ENCODE measurements at places on chromosomes 5 and 9.
A peak's percentile ranks its signal among the peaks of the same experiment; 100 is the strongest.

- DNase-seq = no peak
Measured at GRCh38 chr9:22030101-22030598, 21.0 kb upstream of the CDKN2B start.

DNA sequence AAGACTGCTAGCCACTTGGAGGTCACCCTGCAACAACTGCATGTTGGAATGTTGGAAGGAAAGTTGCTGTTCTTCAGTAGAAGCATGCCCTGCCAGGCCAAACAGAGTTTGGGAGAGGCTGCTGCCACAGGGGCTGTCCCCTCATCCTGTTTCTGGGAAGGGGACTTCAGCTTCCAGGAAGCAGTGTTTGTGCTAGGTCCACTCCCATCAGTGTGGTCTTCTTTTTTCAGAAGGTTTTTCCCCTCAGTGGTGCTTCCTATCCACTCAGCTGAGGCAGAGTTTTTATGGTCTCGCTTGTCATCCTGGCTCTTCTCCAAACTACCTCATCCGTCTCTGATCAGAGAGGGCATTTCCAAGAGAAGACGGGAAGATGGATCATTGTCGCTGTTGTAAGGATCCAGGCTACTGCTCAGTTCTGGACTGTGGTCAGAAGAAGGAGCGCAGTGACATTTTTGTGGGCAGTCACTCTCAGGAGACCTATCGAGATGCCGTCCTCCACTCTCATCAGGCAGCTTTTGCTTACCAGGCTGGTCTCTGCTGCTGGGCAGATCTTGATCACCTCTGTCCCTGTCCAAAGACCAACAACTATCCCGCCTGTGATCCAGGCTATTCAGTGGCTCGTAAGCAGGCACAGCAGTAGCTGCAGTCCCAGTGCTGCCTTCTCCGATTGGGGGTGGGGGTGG is 97.8 kb upstream of the C5orf63 start:
- no peak for DNase-seq

DNA sequence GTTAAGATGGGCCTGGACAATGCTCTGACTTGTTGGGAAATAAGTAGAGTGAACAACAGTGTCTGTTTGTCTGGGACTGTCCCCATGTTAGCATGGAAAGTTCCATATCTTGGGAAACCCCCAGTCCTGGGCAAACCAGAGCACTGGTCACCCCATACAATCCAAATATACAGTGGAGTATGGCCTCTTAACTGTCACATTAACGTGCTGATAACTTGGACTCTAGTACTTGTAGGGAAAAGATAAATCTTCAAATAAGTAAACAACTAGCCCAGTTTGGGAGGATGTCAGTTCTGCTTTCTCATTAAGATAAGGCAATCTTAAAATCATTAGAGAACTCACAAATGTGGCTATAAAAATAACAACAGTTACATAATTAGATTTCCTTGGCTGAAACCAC is 47.6 kb upstream of the JAK2 start:
- no peak for DNase-seq

GRCh38 chr9:113668061-113668460 is 204.5 kb downstream of the RGS3 start:
- no peak for DNase-seq

GRCh38 chr5:107673039-107673367 is 2.3 kb upstream of the EFNA5 start:
- peak; percentile 61 for DNase-seq

- DNase-seq = no peak
Measured at GRCh38 chr5:849651-850301, 1.0 kb downstream of the ZDHHC11 start.

GRCh38 chr5:131545845-131546244 is 89.2 kb downstream of the RAPGEF6 start:
- no peak for DNase-seq

GRCh38 chr5:29697785-29698414 is 1495.6 kb upstream of the CDH6 start:
- DNase-seq = peak; percentile 80

DNA sequence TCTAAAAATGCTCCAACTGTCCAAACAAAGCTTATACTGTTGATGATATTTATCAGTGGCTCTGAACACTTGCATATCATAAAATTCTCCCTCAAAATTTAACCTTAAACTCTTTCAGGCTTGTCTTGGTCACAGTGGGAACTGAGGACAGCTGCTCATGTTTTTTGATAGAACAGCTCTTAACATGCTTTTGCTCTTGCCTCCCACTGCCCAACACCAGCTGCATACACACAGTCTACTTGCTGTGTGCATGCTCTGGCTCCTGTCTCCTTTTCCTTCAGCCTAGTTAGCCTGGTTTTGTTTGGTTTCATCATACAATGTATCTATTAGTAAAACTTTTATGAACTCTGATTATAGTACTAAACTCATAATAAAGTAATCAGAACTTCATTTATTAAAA is 64.6 kb downstream of the GHR start:
- no peak for DNase-seq

DNA sequence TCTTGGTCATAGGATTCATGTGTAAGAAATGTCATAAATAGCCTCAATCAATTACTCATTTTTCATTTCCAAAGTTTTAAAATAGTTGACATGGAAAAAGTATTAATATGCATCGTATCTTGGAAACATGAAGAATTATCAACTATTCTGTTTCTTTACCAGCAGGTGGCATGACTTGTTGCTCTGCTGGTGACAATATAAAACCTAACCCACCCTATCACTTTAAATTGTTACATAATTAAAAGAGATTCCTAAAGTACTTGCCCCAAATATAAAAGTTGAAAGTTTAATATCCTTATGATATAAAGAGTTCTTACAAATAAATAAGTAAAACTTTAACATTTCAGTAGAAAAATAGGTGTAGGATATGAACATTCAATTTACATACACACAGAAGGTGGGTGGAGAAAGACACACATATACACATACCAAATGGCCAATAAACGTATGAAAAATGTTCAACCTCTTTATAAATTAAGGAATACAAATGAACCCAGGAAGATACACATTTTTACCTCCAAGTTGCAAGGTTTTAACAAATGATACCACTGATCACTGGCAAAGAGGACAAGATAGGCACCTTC is 30.6 kb downstream of the MAP1B start:
- no peak for DNase-seq

DNA sequence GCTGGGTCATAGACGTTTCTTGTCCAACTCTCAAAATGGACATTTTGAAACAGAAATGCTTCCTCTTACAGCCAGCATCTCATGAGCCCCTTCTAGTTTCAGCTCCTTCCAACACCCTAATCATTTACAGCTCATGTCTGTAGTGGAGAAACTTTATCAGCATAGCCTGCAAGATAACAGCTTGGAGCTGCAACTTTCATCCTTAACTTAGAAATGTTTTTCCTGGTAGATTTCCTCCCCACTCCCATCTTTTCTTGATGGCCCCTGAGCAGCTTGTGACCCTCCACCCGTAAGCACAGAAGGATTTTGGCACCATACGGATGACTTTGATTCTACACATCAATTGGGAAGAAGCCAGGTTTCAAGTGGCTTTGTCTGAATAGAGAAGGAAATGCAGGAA is 53.5 kb upstream of the TGFBR1 start:
- no peak for DNase-seq

- DNase-seq = no peak
Measured at GRCh38 chr9:121776739-121777637, 125.6 kb downstream of the DAB2IP start.

- no peak for DNase-seq
Measured at GRCh38 chr9:95139126-95139525, 178.4 kb downstream of the FANCC start.

DNA sequence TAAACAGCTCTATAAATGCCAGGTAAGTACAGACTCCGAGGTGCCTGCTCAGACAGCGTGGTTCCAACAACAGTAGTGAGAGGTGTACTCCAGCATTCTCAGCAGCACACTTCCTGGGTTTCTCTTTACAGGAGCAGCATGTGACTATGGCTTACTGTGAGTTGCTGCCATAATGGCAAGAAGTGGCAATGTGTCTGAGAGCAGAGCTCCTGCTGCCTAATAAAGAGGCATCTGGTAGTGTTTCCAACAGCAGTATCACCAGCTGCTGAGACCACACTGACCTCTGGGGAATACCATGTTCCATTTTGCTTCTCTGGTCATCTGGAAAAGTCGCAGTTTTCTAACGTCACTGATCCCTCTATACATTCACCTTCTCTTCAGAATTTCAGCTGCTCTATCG is 398.2 kb downstream of the SLCO4C1 start:
- peak; percentile 13 for DNase-seq
